ENCODE measurements at places on chromosomes 4 and X.

- DNase-seq, result no peak
Observed at GRCh38 chr4:39961311-39961877, 16.3 kb downstream of the PDS5A start.

GRCh38 chr4:133156096-133156495 is 7.0 kb downstream of the PCDH10 start:
- DNase-seq, result no peak

GRCh38 chr4:155694100-155694785 is 27.6 kb downstream of the GUCY1A1 start:
- DNase-seq, result no peak

- DNase-seq, result no peak
Observed at GRCh38 chr4:182179105-182179504, 64.1 kb upstream of the TENM3 start.

DNA sequence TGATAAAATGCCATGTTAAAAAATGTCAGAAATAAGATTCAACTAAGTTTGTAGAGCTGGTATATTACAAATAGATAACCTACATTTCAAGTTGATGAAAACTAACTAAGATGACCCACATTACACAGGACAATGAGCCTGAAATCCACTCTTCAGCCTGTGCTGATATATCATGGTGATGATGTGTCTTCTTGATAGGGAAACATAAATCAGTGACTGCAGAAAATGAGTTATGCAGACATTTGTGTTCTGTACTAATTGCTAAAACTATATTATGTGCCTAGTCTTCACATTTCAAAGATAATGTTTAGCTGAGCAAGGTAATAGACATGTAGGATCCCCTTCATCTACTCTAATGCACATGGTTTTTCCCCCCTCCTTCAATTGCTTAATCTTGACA is 331.6 kb upstream of the F9 start:
- DNase-seq, result no peak

GRCh38 chrX:107205770-107206696 is at the start of the genes DNAAF6 and NUP62CL:
Gene DNAAF6 (plus strand): TSS chrX:107206611. CDS start chrX:107212876, 6,265 bp downstream.
Gene NUP62CL (minus strand): TSS chrX:107206433. CDS start chrX:107175146, 31,287 bp downstream.
- peak; percentile 33 for DNase-seq

- peak; percentile 80 for DNase-seq
Observed at GRCh38 chrX:107673933-107674479, 45.7 kb downstream of the PRPS1 start.

GRCh38 chr4:11072999-11073398 is 355.7 kb downstream of the HS3ST1 start:
- no peak for DNase-seq

GRCh38 chr4:71009890-71010588 is 16.6 kb downstream of the DCK start:
- no peak for DNase-seq

GRCh38 chr4:113358784-113359183 is 309.3 kb downstream of the ANK2 start:
- no peak for DNase-seq

- DNase-seq, result no peak
Observed at GRCh38 chrX:7943600-7944245, 16.5 kb upstream of the PNPLA4 start.

GRCh38 chr4:61614231-61614630 is 414.1 kb downstream of the ADGRL3 start:
- no peak for DNase-seq

DNA sequence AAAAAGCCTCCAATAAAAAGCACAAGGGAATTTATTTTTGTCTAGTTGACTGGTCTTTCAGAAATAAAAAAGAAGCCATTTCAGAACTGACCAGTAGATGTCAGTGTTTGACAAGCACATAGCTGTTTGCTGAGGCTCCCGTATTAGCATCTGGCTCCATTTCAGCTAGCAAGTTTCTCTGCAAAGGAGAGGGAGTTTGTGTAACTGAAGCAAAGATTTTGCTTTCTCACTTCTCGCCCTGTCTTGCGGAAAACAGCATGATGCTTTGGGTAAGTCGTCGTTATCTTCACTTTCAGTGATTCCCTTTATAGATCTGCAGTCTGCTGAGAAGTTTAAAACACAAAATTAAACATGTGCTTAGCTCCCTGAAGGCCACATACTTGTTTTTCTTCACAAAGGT is 85.5 kb downstream of the CT47B1 start:
- DNase-seq, result no peak

DNA sequence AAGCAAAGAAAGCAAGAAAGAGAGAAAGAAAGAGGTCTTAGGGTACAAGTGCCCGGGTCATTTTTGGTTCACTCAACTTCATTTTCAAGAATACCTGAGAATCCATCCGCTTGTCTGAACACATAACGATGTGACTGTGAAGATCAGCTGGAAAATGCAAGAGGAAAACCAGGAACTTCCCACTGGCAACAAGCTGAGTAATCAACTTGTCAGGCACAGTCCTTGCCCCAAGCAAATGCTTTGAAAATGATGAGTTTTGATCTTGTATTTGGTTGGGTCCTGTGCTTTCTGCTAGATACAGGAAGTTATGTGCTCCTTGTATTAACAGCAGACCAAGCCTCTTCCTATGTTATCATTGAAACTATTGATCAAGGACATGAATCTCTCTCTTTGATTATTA is 239.1 kb downstream of the ASMT start:
- DNase-seq, result no peak

DNA sequence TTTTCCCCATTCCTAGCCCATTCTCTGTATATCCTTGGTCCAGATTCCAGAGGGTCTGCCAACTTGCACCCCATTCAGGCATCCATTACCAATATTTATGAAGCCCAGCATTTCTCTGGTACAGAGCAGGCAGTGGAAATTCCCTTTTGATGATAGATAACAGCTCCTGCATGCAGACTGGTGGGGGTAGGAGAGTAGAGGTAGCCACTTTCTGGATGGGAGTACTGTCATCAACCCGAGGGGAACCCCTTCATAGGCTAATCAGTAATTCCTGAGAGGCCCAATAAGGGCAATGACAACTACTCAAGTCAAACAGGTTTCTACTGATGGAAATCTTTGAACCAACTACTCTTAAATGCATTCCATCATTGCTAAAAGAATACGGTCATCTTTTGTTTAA is 63.7 kb downstream of the COL25A1 start:
- DNase-seq, result no peak

- no peak for DNase-seq
Observed at GRCh38 chr4:5888222-5889001, 4.5 kb downstream of the CRMP1 start.

- DNase-seq, result no peak
Observed at GRCh38 chr4:144681806-144682205, 35.9 kb downstream of the HHIP start.

GRCh38 chrX:38375891-38376290 is 23.5 kb downstream of the OTC start:
- no peak for DNase-seq

GRCh38 chrX:13345438-13345837 is 25.6 kb upstream of the ATXN3L start:
- DNase-seq, result no peak

GRCh38 chr4:180059216-180059881 is 2183.9 kb upstream of the TENM3 start:
- no peak for DNase-seq

DNA sequence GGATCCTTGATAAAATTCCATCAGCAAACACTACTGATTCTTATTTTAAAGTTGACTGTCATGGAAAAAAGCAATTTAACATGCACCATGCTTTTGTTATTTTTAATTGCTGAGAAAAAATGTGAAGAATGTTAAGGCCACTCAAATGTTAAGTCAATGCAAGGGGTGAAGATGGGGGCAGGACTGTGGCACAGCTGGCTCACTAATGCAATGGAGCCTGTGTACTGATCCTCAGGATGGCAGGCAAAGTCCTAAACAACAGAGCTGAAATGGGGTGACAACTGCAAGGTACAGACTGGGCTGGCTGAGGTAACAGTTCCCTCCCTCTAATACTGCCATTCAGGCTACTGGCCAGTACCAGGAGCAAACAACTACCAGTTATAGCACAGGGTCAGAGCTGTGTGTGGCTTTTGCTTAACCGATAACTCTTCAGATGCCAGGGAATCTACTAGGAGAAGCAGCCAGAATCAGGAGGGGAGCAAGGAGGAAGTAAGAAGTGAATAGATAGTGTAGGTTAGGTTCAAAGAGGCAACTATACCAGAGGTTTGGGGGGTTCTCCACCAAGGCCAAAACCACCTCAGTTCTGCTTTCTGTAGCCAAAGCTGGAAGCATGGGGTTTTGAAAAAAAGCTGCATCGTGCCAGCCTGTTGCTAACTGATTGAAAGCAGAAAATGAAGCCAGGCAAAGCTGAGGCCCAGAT is 372.6 kb downstream of the OPHN1 start:
- no peak for DNase-seq

- DNase-seq, result no peak
Observed at GRCh38 chr4:122827879-122828601, 1.4 kb downstream of the FGF2 start.

DNA sequence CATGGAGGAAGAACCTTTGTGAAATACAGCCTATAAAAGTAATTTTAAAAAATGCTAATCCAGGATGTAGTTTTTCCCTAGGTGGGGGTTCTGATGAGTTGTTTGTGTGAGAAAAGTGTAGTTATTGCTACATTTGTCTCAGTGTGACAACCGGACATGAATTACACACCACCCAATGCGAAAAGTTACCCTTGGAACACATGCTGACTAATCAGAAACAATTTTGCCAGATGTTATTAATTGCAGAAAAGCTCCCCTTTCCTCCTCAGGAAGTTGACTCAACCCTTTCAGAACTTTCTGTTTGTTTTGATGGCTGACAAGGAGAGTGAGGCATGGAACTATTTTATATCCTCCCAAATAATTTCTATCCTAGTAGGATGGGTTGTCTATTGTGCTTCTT is 38.1 kb upstream of the EDA2R start:
- no peak for DNase-seq

DNA sequence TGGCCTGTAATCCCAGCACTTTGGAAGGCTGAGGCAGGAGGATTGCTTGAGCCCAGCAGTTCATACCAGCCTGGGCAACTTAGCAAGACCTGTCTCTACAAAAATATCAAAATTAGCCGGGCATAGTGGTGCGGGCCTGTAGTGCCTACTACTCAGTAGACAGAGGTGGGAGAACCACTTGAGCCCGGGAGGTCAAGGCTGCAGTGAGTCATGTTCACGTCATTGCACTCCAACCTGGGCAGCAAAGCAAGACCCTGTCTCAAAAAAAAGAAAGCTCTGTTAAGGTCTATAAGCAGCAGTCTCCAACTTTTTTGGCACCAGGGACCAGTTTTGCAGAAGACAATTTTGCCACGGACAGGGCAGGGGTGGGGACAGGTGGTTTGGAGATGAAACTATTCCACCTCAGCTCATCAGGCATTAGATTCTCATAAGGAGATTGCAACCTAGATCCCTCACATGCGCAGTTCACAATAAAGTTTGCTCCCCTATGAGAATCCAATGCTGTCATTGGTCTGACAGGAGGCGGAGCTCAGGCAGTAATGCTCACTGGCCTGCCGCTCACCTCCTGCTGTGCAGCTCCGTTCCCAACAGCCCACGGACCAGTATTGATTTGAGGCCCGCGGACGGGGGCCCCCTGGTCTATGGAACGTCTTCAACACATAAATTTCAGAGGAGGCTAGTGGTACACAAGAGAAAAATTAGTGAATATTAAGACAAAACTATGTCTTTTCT is 67.9 kb downstream of the KLHL8 start:
- no peak for DNase-seq

- no peak for DNase-seq
Observed at GRCh38 chr4:180028682-180029081, 2214.5 kb upstream of the TENM3 start.

DNA sequence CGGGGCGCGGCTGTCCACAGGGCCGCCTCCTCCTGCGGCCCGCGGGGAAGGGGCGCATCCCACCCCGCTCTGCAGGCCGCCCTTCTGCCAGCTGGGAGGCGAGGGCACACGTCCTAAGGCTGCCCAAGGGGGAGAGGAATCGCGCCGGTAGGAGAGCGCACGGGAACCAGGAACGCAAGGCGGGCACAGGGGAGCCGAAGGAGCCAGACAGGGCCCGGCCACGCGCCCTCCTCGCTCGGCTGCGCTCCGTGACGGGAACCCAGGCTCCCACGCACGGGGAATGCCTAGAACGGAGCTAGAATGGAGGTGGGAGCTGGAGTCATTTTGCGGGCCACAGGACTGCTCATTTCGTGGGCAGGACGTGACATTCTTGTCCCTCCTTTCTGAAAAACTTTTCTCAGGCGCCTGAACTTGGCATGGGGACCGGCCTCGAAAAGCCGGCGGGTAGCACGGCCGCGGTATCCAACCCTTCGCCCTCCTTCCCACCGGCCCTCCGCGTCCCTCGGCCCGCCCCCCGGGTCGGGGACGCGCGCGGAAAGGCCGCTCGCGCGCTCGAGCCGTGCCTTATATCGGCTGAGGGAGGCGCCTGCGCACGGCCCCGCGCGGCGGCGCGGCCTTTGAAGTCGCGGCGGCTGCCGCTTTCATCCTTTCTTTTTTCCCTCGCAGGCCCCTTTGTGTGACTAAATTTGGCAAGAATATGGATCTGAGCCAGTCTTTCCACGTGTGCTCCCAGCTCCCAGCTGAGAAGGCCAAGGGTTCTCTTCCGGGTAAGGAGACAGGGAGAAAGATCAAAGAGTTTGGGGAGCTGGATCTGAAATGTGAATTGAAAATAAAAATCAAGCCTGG is 4.2 kb upstream of the LEF1 start:
- peak; percentile 59 for DNase-seq

GRCh38 chrX:53357799-53358530 is 64.5 kb downstream of the SMC1A start:
- DNase-seq, result no peak

GRCh38 chr4:143186649-143187048 is 1.9 kb downstream of the USP38 start:
- DNase-seq, result no peak

- DNase-seq, result no peak
Observed at GRCh38 chr4:26766141-26766540, 94.5 kb upstream of the STIM2 start.

- DNase-seq, result no peak
Observed at GRCh38 chr4:25986807-25987206, 72.8 kb downstream of the SMIM20 start.

DNA sequence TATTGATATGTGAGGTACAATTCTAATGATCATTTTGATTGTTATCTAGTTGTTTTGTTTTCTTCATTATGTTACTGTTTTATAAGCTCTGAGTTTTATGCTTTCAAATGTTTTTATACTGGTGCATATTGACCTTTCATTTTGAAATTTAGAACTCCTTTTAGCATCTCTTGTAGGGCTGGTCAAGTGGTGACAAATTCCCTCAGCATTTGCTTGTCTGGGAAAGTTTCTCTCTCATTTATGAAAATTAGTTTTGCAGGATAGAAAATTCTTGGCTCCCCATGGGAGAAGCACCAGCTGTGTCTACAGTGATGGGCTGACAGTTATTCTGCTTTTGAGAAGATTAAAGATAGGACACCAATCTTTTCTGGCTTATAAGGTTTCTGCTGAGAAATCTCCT is 105.3 kb upstream of the SPRY1 start:
- DNase-seq, result no peak

GRCh38 chrX:138018145-138018799 is 452.3 kb downstream of the ZIC3 start:
- DNase-seq, result no peak

DNA sequence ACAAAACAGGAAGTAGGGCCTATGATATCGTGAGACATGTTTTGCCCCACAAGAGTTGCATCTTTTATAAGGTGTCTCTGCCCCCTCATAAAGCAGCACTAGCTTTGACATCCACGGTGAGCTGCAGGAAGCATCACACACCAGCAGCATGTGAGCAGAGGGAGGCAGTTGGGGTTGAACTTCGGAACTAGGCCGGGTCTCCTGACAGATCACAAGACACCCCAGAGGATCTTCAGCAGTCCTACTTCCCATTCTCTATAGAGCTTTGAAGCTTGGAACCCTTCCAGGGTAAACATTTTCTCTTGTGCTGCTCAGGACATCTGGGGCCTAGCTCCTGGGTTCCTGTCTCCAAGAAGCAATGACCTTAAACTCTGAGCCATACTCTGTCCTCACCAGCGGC is 27.5 kb downstream of the YY2 start:
- no peak for DNase-seq
